ENCODE measurements at places on chromosomes 1 and 21.

DNA sequence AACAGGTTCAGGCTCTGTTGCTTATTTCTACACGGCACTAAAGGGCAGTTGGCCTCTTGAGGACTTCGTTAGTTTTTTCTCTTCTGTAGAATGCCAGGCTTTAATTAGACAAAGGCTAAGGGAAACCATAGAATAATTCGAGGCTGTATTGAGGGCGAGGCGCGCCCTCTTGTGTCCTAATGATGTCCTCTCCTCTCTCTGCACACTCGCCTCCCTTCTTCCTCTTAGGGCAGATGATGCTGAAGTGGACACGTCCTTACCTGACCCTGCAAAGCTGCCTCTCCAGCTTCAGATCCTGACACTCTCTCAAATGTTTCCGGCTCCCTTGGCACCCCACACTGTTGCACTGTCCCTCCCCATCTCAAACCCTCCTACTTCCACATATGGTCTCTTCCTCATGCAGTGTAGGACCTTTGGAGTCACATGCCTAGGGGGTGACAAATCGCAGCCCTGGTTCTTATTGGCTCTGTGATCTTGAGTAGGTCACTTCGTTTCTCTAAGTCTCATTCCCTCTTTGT is 1.9 kb upstream of the ZSCAN20 start:
- peak; percentile 86 for DNase-seq

- no peak for DNase-seq
Observed at GRCh38 chr21:36791180-36791579, 92.3 kb downstream of the SIM2 start.

- no peak for DNase-seq
Observed at GRCh38 chr21:41928621-41929220, 25.1 kb downstream of the C2CD2 start.

GRCh38 chr1:210313921-210314320 is 14.8 kb upstream of the HHAT start:
- no peak for DNase-seq

DNA sequence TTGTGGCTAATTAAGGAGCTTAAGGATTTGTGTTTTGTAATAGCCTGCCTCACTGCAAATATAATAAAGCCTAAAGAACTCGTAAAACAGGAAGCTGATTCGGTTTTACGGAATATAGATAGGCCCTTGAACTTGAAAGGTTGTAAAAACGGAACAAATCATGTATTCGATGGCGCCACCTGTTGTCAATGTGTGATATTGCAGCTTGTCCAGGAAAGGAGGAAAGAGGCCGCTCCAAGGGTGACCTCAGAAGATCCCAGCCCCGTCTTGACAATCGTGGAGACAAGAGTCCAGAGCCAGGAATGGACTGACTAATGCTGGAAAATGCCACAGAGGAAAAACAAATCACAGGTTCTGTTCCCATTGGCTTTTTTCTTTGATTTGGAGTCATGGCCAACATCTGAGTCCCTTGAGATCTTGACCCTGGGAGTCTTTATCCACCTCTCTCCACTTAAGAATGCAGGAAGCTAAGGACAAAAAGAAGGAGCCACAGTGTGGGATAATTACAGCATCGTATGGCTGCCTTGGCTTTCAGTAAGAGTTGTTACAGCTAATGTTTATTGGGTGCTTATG is 7.0 kb upstream of the IGSF21 start:
- DNase-seq = peak; percentile 82

GRCh38 chr1:58773406-58773840 is 10.4 kb downstream of the JUN start:
- DNase-seq = peak; percentile 58

DNA sequence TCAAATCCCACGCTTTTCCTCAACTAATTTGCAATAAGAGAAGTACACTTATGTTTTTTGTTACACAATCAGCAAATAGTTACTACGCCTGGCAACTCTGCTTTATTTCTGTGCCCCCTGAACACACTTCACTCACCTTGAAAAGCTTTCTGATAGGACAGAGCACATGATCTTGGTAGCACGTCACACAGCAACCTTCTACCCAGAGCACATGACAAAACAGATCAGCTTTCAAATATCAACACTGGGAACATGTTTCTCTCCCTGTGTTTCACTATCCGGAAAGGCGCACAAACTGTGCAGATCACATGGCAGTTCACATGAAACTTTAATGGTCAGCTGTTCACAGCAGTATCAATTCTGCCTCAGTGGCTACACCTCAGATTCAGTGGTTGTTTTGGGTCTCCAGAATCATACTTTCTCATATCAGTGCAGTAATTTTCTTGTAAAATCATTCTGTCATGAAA is 2.2 kb downstream of the SLC19A2 start:
- DNase-seq = no peak

DNA sequence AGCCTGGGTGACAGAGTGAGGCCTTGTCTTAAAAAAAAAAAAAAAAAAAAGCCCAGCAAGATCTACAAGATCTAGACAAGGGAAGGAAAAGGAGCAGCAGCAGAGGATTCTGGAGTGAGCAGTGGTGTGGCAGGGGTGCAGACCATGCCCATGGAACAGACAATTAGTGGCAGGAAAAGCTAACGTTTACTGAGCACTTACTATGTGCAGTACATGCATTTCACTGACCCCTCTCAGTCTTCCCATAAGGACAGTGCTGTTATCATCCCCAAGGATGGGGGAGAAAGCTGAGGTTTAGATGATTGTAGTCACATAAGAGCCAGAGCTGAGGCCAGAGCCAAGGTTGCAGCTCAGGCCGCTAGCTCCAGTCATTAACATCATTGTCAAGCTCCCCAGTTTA is 5.9 kb downstream of the PODN start:
- no peak for DNase-seq

GRCh38 chr1:150148837-150149270 is 862 bp upstream of the PLEKHO1 start:
- no peak for DNase-seq
